ENCODE measurements at places on chromosomes 5 and 9. TPM values are rescaled to one million over a fixed set of nuclear protein-coding genes. Genes with fewer than 3 reads are reported as not detected.

- peaks cover 5% of the 10 kb centered on the region for H3K27me3 ChIP-seq
- H3K27ac ChIP-seq: peak overlapping the region; percentile 63
Observed at GRCh38 chr9:135641745-135642144, 2.4 kb upstream of the GLT6D1 start.

- H3K27me3 ChIP-seq: no peaks in the 10 kb centered on the region
- DNase-seq: no peak
- H3K4me1 ChIP-seq: peaks cover 4% of the 10 kb centered on the region
- H3K27ac ChIP-seq: no peak overlapping the region
- no peak overlapping the region for H3K4me3 ChIP-seq
- peaks cover 7% of the 10 kb centered on the region for H3K36me3 ChIP-seq
Observed at GRCh38 chr9:136926154-136926704, 18.3 kb downstream of the FBXW5 start.

TRAF1 gene
- 11.3 TPM for total RNA-seq

AMACR gene
- total RNA-seq: 13.7 TPM

- no peaks in the 10 kb centered on the region for H3K4me1 ChIP-seq
- peaks cover 5% of the 10 kb centered on the region for H3K27me3 ChIP-seq
- H3K27ac ChIP-seq: no peak overlapping the region
- no peak overlapping the region for H3K4me3 ChIP-seq
- no peak for DNase-seq
Observed at GRCh38 chr9:71637926-71638325, 130.4 kb downstream of the CEMIP2 start.

DNA sequence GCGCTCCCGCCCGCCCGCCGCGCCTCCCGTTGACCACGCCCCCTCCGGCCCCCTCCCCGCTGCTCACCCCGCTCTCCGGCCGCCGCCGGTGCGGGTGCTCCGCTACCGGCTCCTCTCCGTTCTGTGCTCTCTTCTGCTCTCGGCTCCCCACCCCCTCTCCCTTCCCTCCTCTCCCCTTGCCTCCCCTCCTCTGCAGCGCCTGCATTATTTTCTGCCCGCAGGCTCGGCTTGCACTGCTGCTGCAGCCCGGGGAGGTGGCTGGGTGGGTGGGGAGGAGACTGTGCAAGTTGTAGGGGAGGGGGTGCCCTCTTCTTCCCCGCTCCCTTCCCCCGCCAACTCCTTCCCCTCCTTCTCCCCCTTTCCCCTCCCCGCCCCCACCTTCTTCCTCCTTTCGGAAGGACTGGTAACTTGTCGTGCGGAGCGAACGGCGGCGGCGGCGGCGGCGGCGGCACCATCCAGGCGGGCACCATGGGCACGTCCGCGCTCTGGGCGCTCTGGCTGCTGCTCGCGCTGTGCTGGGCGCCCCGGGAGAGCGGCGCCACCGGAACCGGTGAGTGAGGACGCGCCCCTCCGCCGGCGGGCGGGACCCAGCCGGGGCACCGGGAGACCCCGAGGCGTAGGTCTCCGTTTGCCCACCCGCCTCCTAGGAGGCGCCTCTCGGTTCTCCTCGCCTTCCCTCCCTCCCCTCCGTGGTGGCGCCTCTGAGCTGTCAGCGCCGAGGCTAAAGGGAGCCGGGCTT is at the start of gene VLDLR:
Gene VLDLR (plus strand): TSS at position 66 of the 739 bp plus-strand sequence. CDS start 403 bp downstream, at position 469.
- H3K27me3 ChIP-seq: no peaks in the 10 kb centered on the region
- peak; percentile 94 for DNase-seq
- H3K4me3 ChIP-seq: peak within 1 kb of the TSS; percentile 92
- no peaks in the 10 kb centered on the region for H3K36me3 ChIP-seq
- H3K4me1 ChIP-seq: peaks cover 39% of the 10 kb centered on the region
- peak within 1 kb of the TSS; percentile 94 for H3K27ac ChIP-seq

DNA sequence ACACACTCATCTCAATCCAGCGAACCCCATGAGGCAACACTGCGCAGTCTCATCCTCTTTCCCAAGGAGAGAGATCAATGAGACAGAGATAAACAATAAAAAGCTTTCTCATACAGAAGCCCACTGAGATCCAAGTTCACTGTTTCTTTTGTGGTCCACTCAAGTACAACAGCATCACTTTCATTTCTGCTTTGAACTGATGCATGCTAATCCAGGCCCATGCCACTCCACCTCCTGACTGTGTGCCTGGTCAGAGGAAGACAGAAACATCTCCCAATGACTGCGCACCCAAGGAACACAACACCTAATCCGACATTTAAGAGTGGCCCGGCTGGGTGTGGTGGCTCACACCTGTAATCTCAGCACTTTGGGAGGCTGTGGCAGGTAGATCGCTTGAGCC is 104.0 kb downstream of the SERINC5 start:
- DNase-seq: no peak
- no peak overlapping the region for H3K4me3 ChIP-seq
- H3K4me1 ChIP-seq: peaks cover 27% of the 10 kb centered on the region
- no peaks in the 10 kb centered on the region for H3K27me3 ChIP-seq

GRCh38 chr5:28548856-28549255 is 1510.5 kb upstream of the CDH9 start:
- H3K27ac ChIP-seq: no peak overlapping the region
- DNase-seq: no peak
- H3K4me1 ChIP-seq: no peaks in the 10 kb centered on the region
- H3K36me3 ChIP-seq: no peaks in the 10 kb centered on the region

DNA sequence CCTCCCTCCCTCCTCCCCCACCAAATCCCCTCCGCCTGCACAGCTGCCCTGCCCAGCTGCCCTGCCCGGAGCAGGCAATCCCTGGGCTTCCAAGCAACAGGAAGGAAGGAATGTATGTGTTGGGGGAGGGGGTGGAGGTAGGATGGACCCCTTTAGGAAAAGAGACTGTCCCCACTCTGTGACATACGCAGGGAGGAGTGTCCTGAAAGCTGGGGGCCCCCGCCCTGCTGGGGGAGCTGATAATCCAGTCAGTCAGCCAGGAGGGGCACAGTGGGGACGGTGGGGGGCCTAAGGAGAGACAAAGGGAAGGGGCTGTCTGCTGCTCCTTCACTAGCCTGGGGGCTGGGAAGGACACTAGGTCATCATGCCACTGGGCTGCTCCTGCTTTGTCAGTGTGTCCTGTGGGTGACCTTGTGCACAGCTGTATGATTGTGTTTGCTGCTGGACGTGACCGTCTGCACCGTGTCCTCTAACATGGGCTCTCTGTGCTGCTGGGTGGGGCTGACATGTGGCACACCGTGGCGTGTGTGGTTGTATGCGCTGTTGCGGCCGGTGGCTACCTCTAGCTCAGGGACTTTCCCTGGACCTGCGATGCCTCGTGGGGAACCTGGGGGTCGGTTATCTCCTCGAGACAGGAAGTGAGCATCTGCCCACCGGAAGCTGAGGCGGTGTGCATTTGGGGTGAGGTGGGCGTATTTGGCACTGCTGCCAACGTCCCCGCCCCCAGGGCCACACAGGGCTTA is 3.0 kb downstream of the N4BP3 start:
- no peak for DNase-seq
- H3K27me3 ChIP-seq: peaks cover 20% of the 10 kb centered on the region
- H3K36me3 ChIP-seq: no peaks in the 10 kb centered on the region
- H3K27ac ChIP-seq: no peak overlapping the region

DNA sequence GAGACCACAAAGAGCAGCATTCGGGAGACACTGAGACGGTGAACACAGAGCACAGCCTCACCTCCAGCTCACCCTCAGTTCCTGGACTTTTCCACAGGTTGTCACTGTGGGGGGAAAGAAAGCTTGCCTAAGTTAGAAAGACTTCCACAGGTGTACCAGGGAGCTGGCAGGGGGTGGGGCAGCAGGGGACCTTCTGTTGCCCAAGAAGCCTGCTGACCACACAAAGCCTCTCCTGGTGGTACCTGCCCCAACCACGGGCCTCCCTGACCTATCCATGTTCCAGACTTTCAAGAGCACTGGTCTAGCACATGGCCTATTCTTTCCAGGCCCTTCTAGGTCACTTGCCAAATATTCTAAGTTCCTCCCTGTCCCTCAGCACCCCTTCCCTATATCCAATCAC is 550.8 kb downstream of the BNC2 start:
- no peak overlapping the region for H3K27ac ChIP-seq
- H3K27me3 ChIP-seq: no peaks in the 10 kb centered on the region
- H3K4me3 ChIP-seq: no peak overlapping the region
- H3K4me1 ChIP-seq: peaks cover 19% of the 10 kb centered on the region
- no peak for DNase-seq

MYOZ3 gene
- total RNA-seq: 3.3 TPM

All from chondrocyte (in vitro differentiated cells).